ENCODE measurements at places on chromosomes 11 and 22. TPM values are rescaled to one million over a fixed set of nuclear protein-coding genes. Genes with fewer than 3 reads are reported as not detected.

GRCh38 chr22:43880541-43880991 is 11.2 kb downstream of the PNPLA5 start:
- DNase-seq, result no peak

GRCh38 chr11:19018901-19019300 is 41.6 kb downstream of the MRGPRX2 start:
- no peak for DNase-seq

- DNase-seq, result no peak
Observed at GRCh38 chr11:57735619-57736298, 5.5 kb upstream of the SELENOH start.

CTSF gene
- 124 TPM for total RNA-seq

HEPHL1 gene
- total RNA-seq, result not detected
